ENCODE measurements at places on chromosomes 5 and 9.

DNA sequence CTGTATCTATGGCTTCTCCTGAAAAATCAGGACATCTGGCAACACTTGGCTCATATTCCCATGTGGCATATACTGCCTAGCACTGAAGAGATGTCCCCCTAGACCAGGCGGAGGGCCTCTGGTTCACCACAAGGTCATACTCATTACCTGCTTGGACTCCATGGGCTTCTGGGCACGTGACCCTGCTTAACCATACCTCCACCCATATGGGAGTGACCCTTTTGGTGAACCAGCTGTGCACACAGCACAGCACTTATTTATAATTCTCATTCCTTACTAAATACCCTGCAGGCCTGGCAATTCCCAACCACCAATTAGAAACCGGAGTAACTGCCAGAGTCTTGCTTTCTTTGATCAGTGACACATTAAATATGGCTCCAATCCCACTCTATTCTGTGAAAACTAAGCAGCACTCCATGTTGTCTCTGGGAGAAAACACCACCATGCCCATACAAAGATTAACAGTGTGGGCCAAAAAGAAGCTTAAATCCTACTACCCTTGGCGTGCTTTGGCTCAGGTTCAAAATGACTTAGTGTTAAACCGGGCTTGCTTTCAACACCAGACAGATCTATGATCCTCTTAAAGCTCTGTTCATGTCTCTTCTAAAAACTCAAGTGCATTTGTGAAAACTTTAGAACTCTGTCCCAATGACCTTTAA, 57.7 kb downstream of the MTMR12 start:
- no peak for DNase-seq

- DNase-seq: peak; percentile 87
Observed at GRCh38 chr5:139482050-139482889, at the start of gene STING1. TSS of gene STING1 (minus strand) at chr5:139482758. CDS start at chr5:139481704, 1,054 bp downstream.

GRCh38 chr5:160047423-160047822, 38.5 kb downstream of the TTC1 start:
- no peak for DNase-seq

DNA sequence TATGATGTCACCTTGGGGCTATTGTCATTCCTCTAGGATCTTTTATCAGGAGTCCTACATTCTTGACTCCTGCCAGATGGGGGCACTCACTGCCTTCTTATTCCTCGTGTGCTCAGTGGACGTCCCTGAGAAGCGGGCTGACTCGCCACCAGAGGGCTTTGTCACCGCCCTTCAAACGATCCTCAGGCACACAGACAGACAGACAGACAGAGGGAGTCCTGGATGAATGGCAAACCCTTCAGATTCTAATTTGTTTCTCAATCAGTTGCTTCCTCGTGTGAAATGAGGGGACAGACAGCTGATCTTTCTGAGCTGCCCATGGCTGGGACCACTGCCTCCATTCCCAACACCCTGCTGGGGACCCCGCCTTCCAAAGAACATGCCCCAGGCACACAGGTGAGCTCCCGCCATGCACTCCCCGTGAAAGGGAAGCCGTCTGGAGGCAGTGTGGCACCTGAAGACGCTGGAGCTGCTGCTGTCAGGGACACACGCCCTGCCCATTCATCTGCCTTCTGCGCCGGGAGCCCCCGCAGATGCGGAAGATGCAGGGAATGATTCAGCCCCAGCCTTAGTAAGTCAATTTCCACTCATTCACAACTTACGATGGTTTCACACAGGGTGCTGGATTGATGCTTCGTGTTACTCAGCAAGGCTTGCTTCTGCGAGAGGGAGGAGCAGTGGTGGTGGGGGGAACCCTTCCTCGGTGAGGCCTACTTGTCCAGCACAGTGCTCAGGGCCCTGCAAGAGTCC, 24.9 kb upstream of the SH3PXD2B start:
- peak; percentile 90 for DNase-seq

GRCh38 chr5:96790961-96791504, 16.7 kb downstream of the ERAP1 start:
- no peak for DNase-seq

- no peak for DNase-seq
Observed at GRCh38 chr5:165622864-165623536, 2117.6 kb downstream of the MAT2B start.

GRCh38 chr5:14306329-14306815, 163.2 kb downstream of the TRIO start:
- DNase-seq: no peak

- no peak for DNase-seq
Observed at GRCh38 chr5:105163547-105163946, 1601.0 kb upstream of the NUDT12 start.

DNA sequence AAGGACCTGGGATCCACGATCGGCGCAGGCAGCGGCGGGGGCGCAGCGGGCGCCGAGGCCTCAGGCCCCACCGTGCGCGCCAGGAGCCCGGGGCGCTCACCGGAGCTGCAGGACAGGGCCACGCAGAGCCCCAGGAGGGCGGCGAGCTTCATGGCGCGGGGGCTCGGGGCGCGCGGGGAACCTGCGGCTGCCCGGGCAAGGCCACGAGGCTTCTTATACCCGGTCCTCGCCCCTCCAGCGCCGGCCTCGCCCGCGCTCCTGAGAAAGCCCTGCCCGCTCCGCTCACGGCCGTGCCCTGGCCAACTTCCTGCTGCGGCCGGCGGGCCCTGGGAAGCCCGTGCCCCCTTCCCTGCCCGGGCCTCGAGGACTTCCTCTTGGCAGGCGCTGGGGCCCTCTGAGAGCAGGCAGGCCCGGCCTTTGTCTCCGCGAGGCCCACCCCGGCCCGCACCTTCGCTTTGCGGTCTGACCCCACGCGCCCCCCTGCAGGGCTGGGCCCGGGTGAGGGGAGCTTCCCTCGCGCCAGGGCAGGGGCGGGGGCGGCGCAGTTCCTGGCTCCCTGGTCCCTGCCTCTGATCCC, at the start of gene SCGB3A1:
Gene SCGB3A1, minus strand, starts transcription at position 189 of the 577 bp plus-strand sequence. Its CDS starts 37 bp downstream, at position 152.
- no peak for DNase-seq

DNA sequence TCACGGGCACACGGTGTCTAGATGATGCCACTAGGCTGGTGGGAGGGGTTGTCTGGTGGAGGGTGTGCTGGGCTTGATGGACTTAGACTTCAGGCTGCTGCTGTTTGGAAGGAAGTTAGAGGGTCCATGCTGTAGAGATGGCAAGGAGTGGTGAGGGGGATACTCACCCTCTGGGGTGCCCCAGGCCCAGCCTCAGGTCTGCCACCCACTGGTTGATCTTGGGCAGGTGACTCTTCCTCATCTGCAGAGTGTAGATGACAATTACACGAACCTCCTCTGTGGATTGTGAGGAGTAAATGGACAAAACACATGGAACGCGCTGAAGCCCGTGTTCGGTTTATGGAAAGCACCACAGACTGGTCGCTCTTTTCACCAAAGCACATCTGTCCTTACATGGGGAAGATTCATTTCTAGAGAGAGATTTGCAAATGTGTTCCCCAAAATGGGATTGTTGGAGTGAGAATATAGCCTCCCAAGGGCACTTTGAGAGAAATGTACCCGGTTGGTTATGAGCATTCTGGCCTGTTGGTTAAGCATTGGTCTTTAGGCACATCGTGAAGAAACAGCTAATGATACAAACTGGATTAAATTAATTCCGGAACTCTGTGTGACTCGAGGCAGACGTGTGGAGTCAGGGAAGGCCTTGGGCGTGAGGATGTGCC, 58.2 kb downstream of the ZNF618 start:
- DNase-seq: no peak

- no peak for DNase-seq
Observed at GRCh38 chr9:87886210-87886932, 3.7 kb downstream of the SPATA31E1 start.

DNA sequence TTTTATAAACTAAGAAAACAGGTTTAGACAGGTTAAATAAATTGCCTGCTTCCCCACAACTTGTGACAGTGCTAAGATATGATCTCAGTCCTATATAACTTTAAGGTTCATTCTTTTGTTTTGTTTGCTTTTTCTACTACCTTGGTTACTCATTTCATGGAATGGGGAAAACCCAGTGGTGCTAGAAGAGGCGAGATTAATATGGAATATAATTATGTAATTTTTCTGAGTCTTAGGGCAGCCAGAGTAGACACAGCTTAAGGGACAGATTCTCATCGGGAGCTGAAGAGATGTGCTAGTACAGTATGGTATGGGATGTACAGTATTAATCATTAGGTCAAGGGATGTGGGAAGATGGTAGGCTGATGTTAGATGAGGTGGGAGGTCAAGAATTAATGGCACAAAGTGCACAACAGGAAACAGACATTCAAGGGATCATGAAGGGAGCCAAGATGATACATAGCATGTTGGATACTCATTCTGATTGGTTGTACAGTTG, 6.2 kb downstream of the TRIM32 start:
- no peak for DNase-seq

GRCh38 chr5:105812304-105812703, 1858.4 kb downstream of the EFNA5 start:
- DNase-seq: no peak

- no peak for DNase-seq
Observed at GRCh38 chr9:103458826-103459225, 463.7 kb downstream of the CYLC2 start.

- no peak for DNase-seq
Observed at GRCh38 chr9:129863059-129863690, 27.9 kb downstream of the USP20 start.

- no peak for DNase-seq
Observed at GRCh38 chr5:103393101-103393754, 134.7 kb downstream of the MACIR start.

- DNase-seq: no peak
Observed at GRCh38 chr9:94611638-94612068, 18.0 kb upstream of the FBP2 start.

GRCh38 chr5:56142614-56143372, 90.3 kb downstream of the ANKRD55 start:
- no peak for DNase-seq

- peak; percentile 48 for DNase-seq
Observed at GRCh38 chr5:10635867-10636350, 72.0 kb downstream of the ANKRD33B start.

- peak; percentile 76 for DNase-seq
Observed at GRCh38 chr5:150350524-150351344, 6.8 kb upstream of the TCOF1 start.

DNA sequence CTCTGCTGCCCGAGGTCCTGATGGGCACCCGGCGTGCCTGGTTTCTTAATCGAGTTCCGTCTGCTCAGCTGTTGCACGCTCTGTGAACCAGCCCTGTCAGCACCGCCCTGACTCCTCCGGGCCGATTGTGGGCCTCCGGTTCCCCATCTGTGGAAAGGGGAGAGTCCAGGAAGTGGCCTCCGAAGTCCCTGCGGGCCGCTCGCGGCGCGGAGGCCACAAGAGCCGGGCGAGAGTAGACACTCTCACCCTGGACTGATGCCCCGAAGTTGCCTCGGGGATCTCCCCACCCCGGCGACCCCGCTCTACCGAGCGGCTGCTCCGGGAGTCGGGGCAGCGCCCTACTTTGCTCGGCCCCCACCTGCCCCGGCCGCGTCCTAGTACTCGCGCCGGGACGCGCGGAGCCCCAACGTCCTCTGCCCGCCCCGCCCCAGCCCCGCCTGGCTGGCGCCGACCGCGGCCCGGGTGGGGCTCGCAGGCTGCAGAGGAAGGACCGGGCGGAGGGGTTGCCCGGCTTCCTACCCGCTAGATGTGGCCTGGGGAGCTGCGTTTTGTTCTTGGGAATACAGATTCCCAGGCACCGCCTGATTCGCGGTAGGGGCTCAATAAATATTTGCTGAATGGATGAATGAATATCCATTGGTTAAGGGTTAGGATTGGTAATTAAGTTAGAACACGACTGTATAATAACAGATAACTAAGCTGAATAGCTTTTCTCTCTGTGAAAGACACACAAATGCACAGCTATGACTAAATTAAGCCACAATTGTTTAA, 935 bp upstream of the ZNF367 start:
- peak; percentile 78 for DNase-seq

DNA sequence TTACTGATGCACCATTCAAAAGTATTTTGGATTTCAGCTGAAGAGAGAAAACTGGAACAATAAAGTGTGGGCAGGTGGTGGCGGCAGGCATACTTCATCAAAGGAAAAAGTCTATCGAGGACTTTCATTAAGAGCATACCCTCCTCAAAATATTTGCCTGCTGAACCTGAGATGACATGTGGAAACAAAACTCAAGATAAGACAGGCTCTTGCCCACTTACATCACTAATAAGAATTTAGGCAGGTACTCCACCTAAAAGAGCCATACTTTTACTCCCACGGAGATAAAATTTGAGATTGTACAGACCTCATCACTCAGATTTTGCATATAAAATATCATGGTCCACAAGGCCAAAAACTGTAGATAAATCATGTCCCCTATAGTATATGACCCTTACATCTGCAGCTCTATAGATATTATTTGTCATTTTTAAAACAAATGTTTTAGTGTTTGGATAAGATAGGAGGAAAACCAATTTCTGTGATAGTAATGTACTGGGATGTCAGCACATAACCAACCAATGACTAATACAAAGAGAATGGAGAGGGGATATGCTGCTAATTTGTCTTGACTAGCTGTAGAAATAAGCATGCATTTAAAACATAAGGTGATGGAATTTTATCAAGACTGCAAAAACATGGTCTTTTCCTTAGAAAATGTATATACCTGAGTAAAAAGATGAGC, 730.6 kb upstream of the ZNF608 start:
- peak; percentile 21 for DNase-seq

- DNase-seq: no peak
Observed at GRCh38 chr5:148882332-148882731, 55.9 kb downstream of the ADRB2 start.

DNA sequence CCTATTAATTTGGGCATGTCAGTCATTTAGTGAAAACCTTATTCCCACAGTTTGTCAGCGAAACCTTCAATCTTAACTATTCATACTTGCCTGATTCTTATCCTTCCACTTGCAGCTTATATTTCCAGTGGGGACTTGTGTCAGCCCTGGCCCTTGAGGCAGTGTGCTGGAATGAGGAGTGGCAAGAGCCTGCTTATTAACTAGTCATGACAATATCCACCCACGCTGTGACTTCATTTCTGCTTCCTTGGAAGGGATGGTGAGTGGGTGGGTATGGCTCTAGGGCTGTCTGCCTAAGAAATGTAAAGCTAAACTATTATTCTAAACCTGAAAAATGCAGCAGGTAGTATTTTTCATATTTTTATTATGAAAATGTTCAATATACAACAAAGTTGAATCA, 34.0 kb upstream of the LURAP1L start:
- DNase-seq: no peak
